ENCODE measurements at places on chromosomes 3 and 15. TPM values are rescaled to one million over a fixed set of nuclear protein-coding genes. Genes with fewer than 3 reads are reported as not detected.

Gene TMCO5A
- not detected for total RNA-seq

Gene CTDSPL
- total RNA-seq = 1.1 TPM

Gene ZWILCH
- total RNA-seq = 32.8 TPM

Gene NAALADL2
- total RNA-seq = 0.33 TPM

GRCh38 chr3:14393440-14394106, 8.8 kb upstream of the SLC6A6 start:
- no peak for DNase-seq

DNA sequence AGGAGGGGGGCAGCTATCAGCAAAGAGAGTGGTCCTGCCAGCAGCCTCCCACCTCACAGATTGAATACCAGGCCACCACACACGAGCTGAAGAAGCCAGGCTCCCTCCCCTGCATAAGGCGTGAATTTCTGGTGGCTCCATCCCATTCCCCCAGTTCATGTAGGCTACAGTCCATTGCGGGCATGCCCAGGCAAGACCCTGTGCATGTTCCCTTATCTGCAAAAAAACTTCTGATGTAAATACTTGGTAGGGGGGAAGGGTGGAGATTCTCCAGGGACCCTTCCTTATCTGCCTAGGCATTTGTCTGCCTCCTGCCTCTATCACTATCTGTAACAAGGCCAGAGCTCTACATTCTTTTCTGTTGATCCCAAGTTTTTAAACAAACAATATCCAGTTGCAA, 27.6 kb upstream of the UBP1 start:
- DNase-seq = no peak

GRCh38 chr15:32029862-32030781, at the start of gene CHRNA7:
Gene CHRNA7 (plus strand): TSS chr15:32030515. CDS start chr15:32030595, 80 bp downstream.
- DNase-seq = no peak

DNA sequence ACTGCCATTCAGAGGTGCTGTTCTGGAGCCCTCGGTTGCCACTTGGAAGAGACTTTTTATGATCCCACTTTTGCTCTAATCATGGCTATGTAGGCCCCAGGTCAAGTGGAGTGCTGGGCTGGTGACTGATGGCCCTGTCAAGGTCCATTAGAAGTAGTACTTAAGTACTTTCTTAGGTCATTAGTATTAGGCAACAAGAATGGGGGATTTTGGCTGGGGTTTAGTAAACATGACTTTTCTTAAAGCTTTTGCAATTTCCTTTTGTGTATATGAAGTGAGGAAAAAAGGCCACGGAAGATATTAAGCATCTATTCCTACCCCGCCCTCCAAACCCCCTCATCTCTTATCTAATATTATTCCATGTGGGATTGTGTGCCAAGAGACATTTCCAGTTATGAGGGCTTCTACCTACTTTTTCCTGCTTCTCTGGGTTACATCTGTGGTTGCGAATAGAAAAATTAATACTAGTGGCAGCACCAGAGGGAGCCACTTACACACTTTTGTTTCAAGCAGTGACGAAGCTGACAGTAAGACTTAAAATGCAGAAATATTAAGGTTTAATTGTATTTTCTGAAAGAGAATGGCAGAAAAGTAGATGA, 13.9 kb downstream of the NLGN1 start:
- no peak for DNase-seq

GRCh38 chr3:194265505-194265892, 85.6 kb downstream of the CPN2 start:
- DNase-seq = no peak

DNA sequence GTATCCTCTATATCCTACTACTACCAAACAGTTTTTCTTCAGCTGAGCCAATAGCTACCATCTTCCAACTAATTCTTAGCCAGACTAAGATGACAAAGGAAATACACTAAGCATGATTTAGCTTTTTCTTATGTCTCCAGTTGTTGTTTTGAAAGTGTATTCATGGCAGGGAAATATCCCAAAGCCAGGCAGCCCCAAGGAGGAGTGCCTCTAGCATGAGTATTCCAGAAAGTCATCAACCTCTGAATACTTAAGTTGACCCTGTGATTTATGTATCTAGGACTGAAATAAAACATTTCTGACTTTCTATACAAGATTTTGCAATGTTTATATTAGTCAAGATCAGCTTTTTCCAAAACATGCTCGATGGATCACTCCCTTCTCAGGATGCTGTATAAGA, 449.1 kb downstream of the IL5RA start:
- DNase-seq = no peak

GRCh38 chr3:124812291-124813265, 74.6 kb downstream of the ITGB5 start:
- DNase-seq = no peak

- DNase-seq = no peak
Measured at GRCh38 chr15:25714538-25714840, 148.6 kb downstream of the ATP10A start.

GRCh38 chr3:119125742-119126504, 20.0 kb upstream of the TEX55 start:
- no peak for DNase-seq

- DNase-seq = no peak
Measured at GRCh38 chr3:71876135-71877105, 91.5 kb upstream of the PROK2 start.

Measured in activated T-cell treated with anti-CD3 and anti-CD28 coated beads, Interleukin-2, amount 50 U/mL, for 4 hours (primary cell).